ENCODE measurements at places on chromosomes 16 and 17.

DNA sequence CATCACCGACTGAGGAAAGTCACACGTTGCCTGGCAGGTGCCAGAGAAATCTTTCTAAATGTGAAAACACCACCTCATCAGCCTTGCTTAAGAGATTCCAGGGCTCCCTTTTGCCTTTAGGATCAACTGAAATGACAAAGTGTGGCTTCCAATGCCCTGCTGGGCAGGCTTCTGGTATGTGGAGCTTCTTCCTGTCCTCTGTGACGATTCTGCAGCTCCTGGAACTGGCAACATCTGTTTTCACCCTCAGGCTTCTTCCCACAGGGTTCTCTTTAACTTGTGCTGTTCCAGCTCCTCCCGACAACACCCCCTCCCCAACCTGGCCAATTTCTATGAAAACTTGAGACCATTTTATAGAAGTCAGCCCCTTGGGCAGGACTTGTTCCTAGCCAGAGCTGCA is 4.8 kb upstream of the ZDHHC1 start:
- no peak for DNase-seq

- no peak for DNase-seq
Observed at GRCh38 chr17:27539794-27540317, 83.6 kb downstream of the KSR1 start.

GRCh38 chr16:31475946-31476302 is 4.0 kb downstream of the TGFB1I1 start:
- DNase-seq, result peak; percentile 61

GRCh38 chr16:75198135-75198600 is 8.8 kb downstream of the CTRB2 start:
- no peak for DNase-seq

Data from thyroid gland (tissue), 4 donors.